ENCODE measurements at places on chromosomes 13 and 19. TPM values are rescaled to one million over a fixed set of nuclear protein-coding genes. Genes with fewer than 3 reads are reported as not detected.

Gene S1PR5
- total RNA-seq: 0.21 TPM

Gene CALR3
- not detected for total RNA-seq

DNA sequence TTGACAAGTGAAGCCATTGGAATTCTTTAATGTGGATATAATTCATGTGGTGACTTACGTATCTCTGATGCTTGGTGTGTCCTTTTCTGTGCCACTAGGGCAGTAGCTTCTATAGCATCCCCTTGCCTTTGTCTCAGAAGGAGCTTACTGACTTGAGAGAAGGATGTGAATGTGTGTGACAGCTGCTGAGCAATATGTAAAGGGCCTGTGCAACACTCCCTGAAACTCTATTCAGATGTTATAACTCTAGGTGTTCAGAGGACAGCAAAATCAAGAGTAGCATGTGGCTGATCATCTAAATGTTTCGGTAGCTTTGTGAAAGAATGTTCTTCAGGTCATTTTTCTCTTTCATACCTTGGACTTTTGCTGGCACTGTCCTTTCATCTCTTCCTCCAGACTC lies 189.5 kb downstream of the LMO7 start:
- peaks cover 7% of the 10 kb centered on the region for H3K4me1 ChIP-seq
- no peaks in the 10 kb centered on the region for H3K27me3 ChIP-seq
- no peak overlapping the region for H3K27ac ChIP-seq
- no peak overlapping the region for H3K4me3 ChIP-seq

Gene CRB3
- 63.3 TPM for total RNA-seq

Gene SPHK2
- 47.1 TPM for total RNA-seq

Gene ATP4A
- 16.8 TPM for total RNA-seq

DNA sequence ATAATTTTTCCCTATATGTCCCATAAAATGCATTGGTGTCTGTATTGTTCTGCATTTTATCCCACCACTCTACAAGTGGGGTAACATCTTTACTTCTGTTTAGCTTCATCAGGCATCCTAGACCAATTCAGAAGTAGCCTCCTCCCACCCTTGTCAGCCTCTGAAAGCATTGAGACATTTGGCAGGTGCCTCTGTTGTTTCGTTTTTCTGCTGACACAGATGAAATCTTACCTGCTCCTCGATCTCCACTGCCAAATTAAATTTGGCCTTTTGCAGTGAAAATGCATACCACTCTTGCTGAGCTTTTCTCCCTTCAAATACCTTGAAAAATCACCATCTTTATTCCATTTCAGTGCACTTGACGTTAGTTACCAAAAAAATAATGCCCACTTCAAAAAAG lies 83.5 kb upstream of the STARD13 start:
- peaks cover 5% of the 10 kb centered on the region for H3K27me3 ChIP-seq
- no peak overlapping the region for H3K4me3 ChIP-seq
- no peak overlapping the region for H3K27ac ChIP-seq
- H3K4me1 ChIP-seq: peaks cover 25% of the 10 kb centered on the region
- H3K36me3 ChIP-seq: no peaks in the 10 kb centered on the region

DNA sequence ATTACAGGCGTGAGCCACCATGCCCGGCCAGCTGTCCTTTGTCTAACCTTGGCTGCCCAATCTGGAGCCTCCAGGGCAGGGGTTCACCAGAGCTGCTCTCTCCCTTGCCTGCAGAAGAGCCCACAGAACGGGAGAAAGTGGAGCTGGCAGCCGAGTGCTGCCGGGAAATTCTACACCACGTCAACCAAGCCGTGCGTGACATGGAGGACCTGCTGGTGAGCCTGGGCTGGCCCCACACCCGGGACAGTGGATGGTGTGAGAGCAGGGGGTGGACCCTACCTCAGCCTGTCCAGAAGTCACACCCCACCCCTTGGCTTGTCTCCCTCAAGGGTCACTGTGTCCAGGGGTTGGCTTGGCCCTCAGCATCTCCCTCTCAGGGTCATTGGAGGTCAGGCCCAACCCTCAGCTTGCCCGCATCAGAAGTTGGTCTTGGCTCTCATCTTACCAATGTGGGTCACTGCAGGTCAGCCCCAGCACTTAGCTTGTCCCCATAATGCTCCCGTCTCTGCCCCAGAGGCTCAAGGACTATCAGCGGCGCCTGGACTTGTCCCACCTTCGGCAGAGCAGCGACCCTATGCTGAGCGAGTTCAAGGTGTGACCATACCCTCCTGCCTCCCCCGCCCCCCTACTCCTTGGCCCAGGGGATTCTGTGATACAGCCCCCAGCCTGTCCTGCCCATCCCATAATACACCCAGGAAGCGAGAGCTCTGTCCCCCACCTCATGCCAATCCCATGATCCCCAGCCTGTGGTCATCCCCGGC lies 20.4 kb downstream of the ARHGEF1 start:
- DNase-seq: no peak
- peaks cover 9% of the 10 kb centered on the region for H3K36me3 ChIP-seq
- H3K4me3 ChIP-seq: no peak overlapping the region
- H3K27ac ChIP-seq: no peak overlapping the region
- H3K27me3 ChIP-seq: no peaks in the 10 kb centered on the region

- no peak for DNase-seq
- H3K27ac ChIP-seq: no peak overlapping the region
- peaks cover 6% of the 10 kb centered on the region for H3K4me1 ChIP-seq
Measured at GRCh38 chr13:50644081-50644871, 199.2 kb downstream of the DLEU7 start.

- H3K27ac ChIP-seq: no peak overlapping the region
- DNase-seq: no peak
- H3K27me3 ChIP-seq: no peaks in the 10 kb centered on the region
Measured at GRCh38 chr19:7242601-7243258, 51.5 kb downstream of the INSR start.

DNA sequence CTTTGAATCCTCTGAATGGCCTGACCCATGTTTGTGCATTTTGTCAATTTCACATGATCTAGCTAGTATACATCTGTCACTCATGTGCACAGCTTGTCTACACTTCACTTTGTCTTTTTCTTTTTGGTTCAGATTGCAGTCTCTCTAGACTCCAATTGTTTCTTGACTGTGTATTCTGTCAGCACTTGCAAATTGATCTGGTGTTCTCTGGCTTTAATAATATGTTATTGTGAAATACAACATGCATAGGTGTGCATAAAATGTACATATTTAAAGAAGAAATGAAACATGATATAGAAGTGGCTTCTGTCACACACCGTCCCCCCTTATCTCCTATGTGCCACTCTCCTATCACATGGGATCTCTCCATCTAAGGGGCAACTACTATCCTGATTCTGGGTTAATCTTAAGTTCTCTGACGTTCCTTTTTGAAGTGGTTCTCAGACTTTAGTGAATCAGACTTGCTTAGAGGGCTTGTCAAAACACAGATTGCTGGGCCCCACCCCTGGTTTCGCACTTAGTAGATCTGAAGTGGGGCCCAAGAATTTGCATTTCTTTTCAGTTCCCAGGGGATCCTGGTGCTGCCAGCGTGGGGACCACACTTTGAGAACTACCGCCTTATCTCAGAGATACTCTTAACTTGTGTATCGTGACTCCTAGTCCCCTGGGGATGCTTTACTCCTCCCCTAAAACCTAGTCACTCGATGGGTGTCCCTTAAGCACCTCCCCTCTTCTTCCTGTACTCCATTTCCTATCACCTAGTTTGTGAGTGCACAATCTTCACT lies 5.8 kb downstream of the KRTDAP start:
- H3K27ac ChIP-seq: no peak overlapping the region
- H3K27me3 ChIP-seq: peaks cover 10% of the 10 kb centered on the region

DNA sequence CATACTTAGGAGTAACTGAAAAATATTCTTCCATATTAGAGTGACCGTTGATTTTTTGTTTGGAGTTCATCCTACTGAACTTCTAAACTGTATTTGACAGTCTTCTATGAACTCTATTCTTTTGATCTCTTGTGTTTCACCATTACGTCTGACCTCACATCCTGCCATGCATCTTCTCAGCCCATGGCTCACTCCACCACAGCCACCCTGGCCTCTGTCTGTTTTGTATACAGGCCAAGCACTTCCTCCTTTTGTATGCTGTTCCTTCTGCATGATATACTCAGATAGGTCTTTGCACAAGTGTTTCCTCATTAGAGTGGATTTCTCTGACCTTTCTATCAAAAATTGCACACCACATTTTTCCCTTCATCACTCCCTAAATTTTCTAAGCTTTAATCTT lies 119.9 kb downstream of the MAB21L1 start:
- DNase-seq: no peak
- H3K27me3 ChIP-seq: no peaks in the 10 kb centered on the region
- H3K36me3 ChIP-seq: no peaks in the 10 kb centered on the region
- no peak overlapping the region for H3K4me3 ChIP-seq
- no peaks in the 10 kb centered on the region for H3K4me1 ChIP-seq

GRCh38 chr19:55483706-55484592 lies 1.0 kb upstream of the NAT14 start:
- DNase-seq: no peak
- peaks cover 24% of the 10 kb centered on the region for H3K4me1 ChIP-seq
- H3K27me3 ChIP-seq: no peaks in the 10 kb centered on the region
- H3K36me3 ChIP-seq: no peaks in the 10 kb centered on the region
- H3K27ac ChIP-seq: no peak overlapping the region
